Stimulated activated naive CD4-positive, alpha-beta T cell treated with Interleukin-2 at 50 U/mL for 16 hours (primary cell): ENCODE measurements at places on chromosomes 2 and 18.

DNA sequence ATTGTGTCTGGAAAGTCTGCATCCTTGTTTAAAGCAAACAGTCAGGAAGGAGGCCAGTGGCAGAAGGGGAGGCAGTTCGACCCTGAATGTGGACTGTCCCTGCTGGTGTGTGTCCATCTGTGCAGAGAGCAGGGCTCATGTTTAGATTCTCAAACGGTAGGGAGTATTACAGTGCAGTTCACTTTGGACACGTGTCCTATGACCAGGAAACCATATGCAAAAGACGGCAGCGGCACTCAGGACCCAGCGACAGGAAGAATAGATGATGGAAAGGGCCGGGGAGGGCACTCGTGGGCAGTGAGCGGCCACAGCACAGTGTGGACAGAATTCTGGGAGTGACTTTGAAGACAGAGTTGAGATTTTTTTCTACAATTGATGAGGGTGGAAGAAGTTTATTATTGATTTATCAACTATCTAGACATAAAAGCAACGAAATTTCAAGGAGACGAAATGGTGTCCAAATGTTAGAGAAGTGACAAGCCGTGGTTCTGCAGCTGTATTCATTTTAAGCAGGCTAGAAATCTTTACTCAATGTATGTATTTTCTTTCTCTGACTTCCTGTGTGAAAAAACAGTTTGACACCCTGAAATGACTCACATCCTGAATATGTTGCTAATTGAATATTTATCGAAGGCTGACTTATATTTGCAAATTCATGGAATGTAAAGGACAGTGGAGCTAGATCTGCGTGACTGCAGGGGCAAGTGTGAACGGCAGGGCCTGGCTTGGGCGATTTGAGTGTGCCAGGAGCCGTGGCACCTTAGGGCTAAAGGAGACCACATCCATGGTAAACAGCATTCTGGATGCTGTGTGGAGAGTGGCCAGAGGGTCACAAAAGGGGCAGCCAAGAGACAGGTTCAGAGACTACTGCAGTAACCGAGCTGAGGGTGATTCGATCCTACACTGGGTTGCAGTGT lies 214.2 kb downstream of the PTGR3 start:
- no peak for DNase-seq

DNA sequence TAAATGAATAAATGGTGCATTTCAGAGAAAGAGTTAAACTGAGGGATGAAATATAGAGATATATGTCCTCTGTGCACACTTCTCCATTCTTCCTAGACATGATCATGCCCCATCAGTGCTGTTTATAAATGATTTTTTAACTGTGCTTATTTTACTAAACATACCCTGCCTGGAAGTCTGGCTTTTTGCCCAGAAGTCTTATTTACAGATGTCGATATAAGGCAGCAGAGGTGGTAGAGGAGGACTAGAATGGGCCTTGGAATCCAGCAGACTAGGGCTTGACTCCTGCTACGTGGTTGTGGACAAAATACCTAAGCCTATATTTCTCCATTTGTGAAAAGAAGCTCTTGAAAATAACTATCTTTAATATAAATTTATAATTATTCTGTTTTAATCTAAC lies 355.5 kb downstream of the RAD51AP2 start:
- DNase-seq = no peak

DNA sequence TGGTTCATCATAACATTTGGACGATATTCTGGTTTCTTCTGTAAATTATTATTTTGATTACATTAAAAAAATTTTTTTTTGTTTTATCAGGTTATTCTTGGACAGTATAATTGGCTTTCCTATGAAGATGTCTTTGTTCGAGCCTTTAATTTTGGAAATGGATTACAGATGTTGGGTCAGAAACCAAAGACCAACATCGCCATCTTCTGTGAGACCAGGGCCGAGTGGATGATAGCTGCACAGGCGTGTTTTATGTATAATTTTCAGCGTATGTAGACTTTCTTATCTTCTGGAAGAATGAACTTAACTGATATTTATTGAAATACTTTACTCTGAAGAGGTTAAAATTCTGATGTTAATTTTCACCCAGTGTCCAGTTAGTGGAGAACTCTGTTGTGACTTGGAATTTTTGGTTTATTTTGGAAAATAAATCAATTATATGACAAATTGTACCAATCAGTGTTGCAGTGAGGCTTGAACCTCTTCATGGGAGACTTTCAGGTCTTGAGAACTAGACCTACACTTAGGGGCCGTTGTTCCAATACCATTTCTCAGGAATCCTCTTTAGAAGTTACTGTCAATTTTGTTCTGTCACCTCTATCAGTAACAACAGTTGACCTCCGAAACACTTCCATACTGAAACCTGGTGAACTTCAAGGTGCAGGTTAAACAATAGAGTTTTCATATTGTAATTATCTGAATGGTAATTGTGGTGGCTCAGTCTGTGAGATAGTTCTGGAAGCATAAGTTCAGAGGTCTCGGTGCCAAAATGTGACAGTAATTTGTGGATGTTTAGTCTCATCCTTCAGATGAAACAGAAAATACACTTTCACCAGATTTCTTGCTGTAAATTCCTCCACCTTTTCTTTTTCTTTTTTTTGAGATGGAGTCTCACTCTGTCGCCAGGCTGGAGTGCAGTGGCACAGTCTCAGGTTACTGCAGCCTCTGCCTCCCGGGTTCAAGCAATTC lies 55.7 kb downstream of the ACSL3 start:
- no peak for DNase-seq

- DNase-seq = no peak
These were observed 22.1 kb upstream of the LONRF2 start for GRCh38 chr2:100344433-100344832.

- no peak for DNase-seq
These were observed 28.2 kb downstream of the BIN1 start for GRCh38 chr2:127078666-127079270.

- DNase-seq = peak; percentile 71
These were observed 378 bp upstream of the IAH1 start for GRCh38 chr2:9473985-9474360.
